Stimulated activated CD4-positive, alpha-beta T cell treated with anti-CD3 and anti-CD28 coated beads, Interleukin-4, amount 100 ng/mL, for 1 hour (primary cell): ENCODE measurements at places on chromosomes 1 and 21.

DNA sequence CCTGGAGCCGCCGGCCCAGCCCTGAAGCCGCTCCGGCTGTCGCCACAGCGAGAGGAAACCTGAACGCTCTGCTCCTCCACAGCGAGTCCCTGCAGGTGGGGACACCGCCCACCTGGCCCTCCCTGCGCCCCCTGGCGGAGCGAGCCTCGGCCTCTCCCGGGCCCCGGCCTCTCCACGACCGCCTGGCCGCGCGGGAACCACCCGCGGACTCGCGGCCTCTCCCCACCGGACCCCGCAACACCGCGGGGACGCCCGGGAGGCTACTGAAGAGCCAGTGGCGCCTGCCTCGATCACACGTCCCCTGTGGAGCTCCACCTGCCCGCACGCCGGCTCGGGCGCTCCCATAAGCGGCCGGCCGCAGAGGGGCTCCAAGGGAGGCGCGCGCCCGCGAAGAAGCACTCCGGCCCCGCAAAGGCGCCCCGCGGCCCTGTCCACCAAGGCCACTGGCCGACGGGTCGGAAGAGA is 109.6 kb downstream of the KCNN3 start:
- DNase-seq: peak; percentile 91

GRCh38 chr21:34603002-34603709 is 11.8 kb downstream of the RCAN1 start:
- peak; percentile 72 for DNase-seq

DNA sequence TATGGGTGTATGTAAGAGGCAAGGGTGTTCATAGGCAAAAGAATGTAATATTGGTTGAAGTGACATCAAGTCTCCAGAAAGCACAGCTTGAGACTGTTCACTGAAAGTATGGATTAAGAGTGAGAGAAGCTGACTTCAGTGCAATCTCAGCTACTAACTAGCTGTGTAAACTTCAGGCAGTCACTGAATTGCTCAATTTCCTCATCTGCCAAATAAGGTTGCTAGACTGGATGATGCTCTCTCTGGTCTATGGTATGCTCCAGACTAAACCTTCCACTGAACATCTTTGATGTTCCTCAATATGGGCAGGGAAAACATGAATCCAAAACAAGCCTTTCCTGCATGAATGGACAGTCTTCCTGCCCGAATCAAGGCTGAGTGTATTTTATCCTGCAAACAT is 111.8 kb upstream of the USH2A start:
- DNase-seq: no peak

- DNase-seq: no peak
These were observed 6.7 kb upstream of the EVI5 start for GRCh38 chr1:92791487-92792066.

GRCh38 chr1:180482425-180483275 is 19.7 kb downstream of the ACBD6 start:
- no peak for DNase-seq

DNA sequence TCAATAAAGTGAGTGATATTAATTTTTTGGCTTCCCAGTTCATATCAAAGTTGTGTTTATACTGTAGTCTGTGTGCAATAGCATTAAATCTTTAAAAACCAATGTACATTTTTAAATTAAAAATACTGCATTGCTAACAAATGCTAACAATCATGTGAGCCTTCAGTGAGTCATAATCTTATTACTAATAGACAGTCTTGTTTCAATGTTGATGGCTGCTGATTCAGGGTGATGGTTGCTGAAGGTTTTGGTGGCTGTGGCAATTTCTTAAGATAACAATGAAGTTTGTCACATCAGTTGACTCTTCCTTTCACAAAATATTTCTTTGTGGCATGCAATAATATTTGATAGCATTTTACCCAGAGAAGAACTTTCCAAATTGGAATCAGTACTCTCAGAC is 109.0 kb downstream of the ZMYM4 start:
- no peak for DNase-seq

GRCh38 chr1:26429721-26430120 is 2.4 kb upstream of the DHDDS start:
- DNase-seq: no peak
